ENCODE measurements at places on chromosomes 5 and 9. TPM values are rescaled to one million over a fixed set of nuclear protein-coding genes. Genes with fewer than 3 reads are reported as not detected.

PPP1R2B gene
- total RNA-seq: not detected

CNTNAP3B gene
- 0.06 TPM for total RNA-seq

- DNase-seq: no peak
These were observed 28.7 kb upstream of the MEGF9 start for GRCh38 chr9:120742951-120743416.

DNA sequence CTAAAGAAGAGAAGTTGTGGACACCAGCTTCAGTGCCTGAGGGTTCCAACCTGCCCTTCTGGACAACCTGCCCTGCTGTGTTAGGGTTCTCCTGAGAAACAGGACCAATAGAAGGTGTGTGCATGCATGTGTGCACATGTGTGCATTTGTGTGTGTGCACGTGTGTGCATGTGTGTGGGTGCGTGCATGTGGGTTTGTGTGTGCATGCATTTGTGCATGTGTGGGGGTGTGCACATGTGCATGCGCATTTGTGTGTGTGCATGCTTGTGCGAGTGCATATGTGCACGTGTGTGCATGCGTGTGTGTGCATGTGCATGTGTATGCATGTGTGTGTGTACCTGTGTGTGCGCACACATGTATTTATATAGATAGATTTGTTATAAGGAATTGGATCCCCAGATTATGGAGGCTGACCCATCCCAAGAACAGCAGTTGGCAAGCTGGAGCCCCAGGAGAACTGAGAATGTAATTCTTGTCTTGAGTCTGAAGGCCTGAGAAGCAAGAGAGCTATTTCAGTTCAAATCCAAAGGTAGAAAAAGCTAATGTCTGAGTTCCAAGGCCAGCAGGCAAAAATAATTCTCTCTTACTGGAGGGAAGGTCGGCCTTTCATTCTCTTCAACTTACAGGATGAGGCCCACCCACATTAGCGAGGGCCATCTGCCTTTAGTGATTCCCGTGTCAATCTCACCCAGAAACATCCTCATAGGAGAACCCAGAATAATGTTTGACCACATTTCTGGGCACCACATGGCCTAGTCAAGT is 62.9 kb upstream of the SYNPO start:
- DNase-seq: no peak

GRCh38 chr9:133143639-133144141 is 20.0 kb downstream of the GBGT1 start:
- DNase-seq: no peak

DNA sequence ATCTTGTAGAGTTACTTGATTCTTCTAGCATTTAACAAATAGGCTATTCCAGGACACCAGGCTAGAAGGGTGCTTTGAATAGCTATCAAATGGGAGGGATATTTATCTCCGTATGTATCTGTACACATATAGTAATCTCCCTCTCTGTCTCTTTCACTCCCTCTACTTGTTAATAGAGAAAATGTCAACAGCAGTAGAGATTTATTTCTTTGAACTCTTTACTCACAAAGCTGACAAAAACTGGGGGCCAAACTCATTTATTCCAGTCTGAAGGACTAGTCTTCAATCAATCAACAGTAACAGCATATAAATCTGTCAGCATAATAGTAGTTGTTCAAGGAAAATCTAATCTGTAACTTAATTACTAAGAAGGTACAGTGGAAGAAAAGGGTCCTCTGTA is 78.2 kb upstream of the FER start:
- DNase-seq: no peak

DNA sequence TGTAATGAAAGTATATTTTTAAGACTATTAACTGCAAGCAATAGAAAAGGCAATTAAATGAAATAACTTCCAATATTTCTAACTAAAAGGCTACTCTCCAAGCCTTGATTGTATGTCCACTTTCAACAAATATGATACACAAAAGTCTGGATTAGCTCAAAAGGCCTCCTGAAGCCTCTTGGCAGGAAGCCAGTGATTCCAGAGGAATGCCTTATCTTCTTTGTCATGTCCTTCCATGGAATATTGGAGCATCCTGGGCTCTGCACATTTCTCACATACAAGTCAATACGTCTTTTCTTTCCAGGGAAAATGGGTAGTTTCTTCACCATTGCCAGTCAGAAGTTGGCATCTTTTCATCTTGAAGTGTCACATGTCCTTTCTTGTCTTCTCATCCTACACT is 357.8 kb downstream of the KDM4C start:
- no peak for DNase-seq

All from SJSA1 (cell line).